ENCODE measurements at places on chromosomes 3 and 15. TPM values are rescaled to one million over a fixed set of nuclear protein-coding genes. Genes with fewer than 3 reads are reported as not detected.

Gene ZNF860
- total RNA-seq, result 1.8 TPM

DNA sequence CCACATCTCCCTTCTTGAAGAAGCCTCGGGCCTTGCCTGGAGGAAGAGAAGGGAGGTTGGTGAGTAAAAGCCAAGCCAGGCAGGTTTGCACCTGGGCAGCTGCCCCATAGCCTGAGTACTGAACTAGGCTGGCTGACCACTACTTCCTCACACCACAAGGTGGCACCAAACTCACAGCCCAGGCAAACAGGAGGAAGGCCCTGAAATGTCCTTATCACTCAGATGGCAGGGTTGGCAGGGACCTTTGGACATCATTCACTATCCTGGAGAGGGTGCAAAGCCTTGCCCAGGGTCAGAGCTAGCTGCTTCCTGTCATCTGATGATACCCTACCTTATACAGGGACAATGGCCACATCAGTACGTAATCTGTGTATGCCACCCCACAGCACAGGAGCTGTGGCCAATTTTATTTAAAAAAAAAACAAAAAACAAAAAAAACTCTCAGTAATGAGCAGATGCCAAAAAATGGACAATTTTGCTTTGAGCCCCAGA, 2.2 kb upstream of the GRAMD2A start:
- no peak for DNase-seq

DNA sequence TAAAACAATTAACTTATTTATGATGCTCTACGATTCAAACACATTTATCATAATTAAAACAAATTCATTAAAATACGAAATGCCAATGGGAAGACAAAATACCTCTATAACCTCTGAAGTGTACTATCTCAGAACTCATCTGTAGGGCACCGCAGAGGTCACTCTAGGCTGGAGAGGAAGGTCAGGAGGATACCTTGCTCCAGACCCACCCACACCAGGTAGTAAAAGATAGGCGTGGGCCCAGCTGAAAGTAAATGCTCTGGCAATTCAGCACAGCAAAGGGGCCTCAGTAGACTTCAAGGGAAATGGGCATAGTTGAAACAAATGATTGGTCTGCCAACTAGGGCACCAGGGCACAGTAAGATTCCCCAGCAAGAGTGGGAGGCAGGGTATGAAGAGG, 26.0 kb upstream of the SPPL2A start:
- no peak for DNase-seq

DNA sequence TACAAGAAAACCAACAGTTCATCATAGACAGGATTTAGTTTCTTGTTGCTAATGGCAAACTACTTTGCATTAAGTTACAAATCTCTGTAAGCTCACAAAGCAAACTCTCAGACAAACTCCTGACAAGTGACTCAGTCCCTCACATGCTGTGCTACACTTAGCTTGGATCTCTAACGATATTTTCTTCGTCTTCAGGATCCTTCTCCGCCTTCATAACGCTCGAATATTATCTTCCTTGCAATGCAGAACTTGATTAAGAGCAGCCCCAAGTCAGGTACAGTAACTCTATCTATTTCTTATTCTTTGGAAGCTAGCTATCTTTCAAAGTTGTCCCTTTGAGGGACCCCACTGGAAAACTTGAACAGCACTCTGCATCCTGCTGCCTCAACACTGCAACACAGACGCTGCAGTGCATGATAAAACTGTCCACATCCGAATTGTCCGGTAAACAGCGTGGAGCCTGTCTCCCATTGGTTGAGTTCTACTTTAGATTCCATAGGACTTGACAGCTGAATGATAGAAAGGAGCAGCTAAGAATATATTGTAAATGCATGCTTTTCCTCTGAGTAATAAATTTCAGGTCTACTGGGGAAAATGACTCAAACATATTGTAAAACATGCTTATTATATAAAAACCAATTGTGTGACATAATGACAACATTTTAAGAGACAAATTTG, 61.3 kb downstream of the UACA start:
- DNase-seq, result no peak

Gene P2RY1
- 3.1 TPM for total RNA-seq

GRCh38 chr15:77608774-77609173, 23.9 kb downstream of the LINGO1 start:
- no peak for DNase-seq

- no peak for DNase-seq
Measured at GRCh38 chr15:68990992-68991500, 23.4 kb upstream of the NOX5 start.

- DNase-seq, result peak; percentile 98
Measured at GRCh38 chr15:100341750-100342560, at the start of gene ADAMTS17. ADAMTS17 (minus strand) TSS chr15:100341975; CDS start chr15:100341899, 76 bp downstream.

Gene POC1A
- total RNA-seq, result 2.1 TPM

GRCh38 chr3:8524656-8525399, 23.2 kb downstream of the LMCD1 start:
- no peak for DNase-seq

Gene EPHB1
- total RNA-seq, result 4.8 TPM

Gene SIDT1
- total RNA-seq, result 3.0 TPM

Gene ZNF80
- not detected for total RNA-seq

DNA sequence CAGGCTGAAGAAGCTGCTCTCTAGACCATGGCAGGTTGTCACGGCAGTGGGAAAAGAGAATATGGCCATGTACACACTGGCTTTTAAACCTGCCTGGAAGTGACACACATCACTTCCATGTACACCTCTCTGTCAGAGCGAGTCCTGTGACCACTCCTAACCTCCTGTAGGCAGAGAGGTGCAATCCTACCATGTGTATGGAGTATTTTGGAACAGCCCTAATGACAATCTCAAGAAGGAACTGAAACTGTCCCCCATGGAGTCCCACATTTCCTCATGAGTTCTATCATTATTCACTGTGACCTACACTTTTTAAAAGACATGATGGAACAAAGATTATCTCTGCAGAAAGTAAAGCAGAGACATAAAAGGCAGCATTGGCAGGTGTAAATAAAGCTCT, 153.4 kb upstream of the PFN2 start:
- DNase-seq, result no peak

- no peak for DNase-seq
Measured at GRCh38 chr3:160612386-160613075, 47.2 kb upstream of the KPNA4 start.

DNA sequence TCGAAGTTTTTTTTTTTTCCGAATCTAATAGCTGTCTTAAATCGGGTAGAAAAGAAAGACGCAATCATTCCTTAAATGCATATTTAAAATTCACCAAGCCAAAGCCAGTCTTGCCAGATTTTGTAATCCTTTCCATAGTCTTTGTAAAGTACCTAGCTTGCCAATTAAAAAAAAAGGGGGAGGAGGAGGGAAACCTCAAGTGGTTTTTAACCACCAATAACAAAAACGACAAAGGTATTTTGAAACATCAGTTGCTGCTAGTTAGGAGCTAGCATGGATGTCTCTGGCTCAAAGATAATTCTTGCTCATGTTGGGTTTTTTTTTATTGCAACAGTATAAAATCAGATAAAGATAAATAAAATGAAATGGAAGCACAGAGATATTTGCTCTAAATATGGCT, 187.9 kb downstream of the MECOM start:
- no peak for DNase-seq

Gene LAMB2
- total RNA-seq, result 362 TPM

- no peak for DNase-seq
Measured at GRCh38 chr3:36405190-36405589, 24.9 kb downstream of the STAC start.

- DNase-seq, result no peak
Measured at GRCh38 chr15:38463893-38464292, 10.0 kb downstream of the FAM98B start.

- DNase-seq, result no peak
Measured at GRCh38 chr15:67144609-67145311, 79.4 kb downstream of the SMAD3 start.

Gene GCSAM
- 0.51 TPM for total RNA-seq

- no peak for DNase-seq
Measured at GRCh38 chr15:79676621-79677020, 220.2 kb downstream of the MTHFS start.

DNA sequence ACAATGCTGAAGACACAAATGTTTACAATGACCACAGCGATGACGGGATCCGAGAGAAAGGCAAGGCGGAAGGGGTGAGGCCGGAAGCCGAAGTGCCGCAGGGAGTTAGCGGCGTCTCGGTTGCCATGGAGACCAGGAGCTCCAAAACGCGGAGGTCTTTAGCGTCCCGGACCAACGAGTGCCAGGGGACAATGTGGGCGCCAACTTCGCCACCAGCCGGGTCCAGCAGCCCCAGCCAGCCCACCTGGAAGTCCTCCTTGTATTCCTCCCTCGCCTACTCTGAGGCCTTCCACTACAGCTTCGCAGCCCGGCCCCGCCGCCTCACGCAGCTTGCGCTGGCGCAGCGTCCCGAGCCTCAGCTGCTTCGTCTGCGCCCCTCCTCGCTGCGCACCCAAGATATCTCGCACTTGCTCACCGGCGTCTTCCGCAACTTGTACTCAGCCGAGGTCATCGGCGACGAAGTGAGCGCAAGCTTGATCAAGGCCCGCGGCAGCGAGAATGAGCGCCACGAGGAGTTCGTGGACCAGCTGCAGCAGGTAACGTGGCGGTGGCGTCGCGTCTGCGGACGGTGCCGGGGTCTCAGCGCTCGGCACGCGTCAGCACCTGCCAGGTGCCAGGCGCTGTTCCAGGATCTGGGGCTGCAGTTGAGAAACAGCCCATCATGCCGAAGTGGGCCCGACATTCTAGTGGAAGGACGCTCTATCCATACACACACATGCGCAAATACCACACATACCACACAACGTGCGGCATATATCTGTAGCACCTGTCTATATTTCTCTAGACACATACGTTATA, at the start of gene DLEC1:
DLEC1 (plus strand) TSS at position 108 of the 798 bp plus-strand sequence; CDS start at position 126, 18 bp downstream.
- DNase-seq, result peak; percentile 88

GRCh38 chr3:189624130-189624529, 7.1 kb upstream of the TP63 start:
- no peak for DNase-seq

DNA sequence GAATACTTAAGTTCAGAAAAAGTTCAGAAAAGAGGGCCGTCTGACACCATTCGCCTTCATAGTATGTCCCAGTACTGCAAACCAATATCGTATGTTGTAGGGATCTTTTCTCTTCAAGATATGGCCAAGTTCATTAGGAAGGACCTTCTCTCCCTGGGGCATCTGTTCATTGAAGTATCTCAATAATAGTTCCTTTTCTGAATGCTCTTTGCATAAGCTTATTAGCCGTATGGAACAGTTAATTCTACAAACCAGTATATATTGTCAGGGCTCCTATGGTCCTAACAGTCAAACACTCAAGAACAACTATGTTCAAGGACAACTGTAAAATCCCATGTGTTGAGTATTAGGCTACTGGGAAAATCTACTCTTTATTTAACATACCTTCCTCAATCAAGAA, 203.1 kb downstream of the KLHL25 start:
- no peak for DNase-seq

Gene BOC
- total RNA-seq, result 45.1 TPM

GRCh38 chr3:61928776-61929314, 367.5 kb downstream of the PTPRG start:
- DNase-seq, result no peak

Gene CACNA2D2
- 3.2 TPM for total RNA-seq

Gene ATP13A4
- total RNA-seq, result 0.15 TPM

Gene MINAR1
- 1.4 TPM for total RNA-seq

- DNase-seq, result no peak
Measured at GRCh38 chr3:176650478-176650877, 546.8 kb downstream of the TBL1XR1 start.

DNA sequence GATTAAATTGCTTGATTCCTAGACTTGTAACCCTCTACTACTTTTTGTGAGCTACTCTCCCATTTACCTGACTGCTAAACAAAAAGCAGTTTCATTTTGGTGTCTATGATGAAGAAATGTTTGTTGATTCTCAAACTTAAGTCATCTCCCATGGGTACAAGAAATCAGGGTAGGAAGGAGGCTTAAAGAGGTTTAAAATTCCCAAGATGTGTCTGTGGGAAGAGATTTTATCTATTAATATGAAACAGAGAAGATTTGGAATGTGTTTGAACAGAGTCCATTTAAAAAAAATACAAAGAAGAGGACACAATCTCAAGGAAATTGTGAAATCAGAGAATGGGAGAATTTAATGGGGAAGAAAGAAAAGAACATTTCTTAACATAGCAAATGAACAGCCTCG, 14.8 kb downstream of the P3H2 start:
- no peak for DNase-seq

DNA sequence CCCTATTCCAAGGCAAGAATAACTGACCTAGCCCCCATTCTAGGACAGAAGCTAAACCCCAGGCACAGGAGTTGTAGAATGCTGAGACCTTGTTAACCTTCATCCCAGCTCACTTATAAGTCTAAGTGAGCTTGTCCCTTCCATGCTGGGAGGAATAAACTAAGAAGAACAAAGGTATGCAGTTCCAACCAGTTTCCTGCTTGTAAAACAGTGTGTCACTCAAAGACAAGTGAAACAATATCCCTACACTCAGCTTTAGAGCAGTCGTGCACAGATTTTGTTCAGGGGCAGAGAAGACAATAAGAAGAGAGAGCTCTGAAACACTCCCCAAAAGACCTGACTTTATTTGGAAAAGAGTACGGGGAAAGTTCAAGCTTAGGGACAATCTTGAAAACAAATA, 292.1 kb downstream of the CGGBP1 start:
- no peak for DNase-seq

DNA sequence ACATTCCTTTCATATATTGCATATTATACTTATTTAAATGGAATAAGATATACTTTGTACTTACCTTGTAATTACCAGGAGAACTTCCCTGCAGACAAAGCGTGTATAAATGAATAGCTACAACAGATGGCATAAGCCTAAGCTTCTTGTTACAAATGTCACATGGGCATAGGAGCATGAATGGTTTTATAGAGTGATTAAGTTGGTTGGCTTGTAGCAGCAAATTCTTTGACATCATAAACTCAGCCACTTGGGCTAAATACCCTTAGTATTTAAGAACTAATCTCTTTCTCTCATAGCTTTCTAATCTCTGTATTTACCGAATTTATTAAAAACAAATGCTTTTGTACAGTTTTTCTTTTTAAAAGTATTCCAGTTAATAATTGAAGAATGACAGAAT, at the start of gene UBAP1L:
UBAP1L (minus strand) TSS at position 115 of the 400 bp plus-strand sequence. CDS start 8,985 bp downstream, outside the sequence.
- DNase-seq, result no peak

Gene MAGEL2
- 0.27 TPM for total RNA-seq

- DNase-seq, result peak; percentile 6
Measured at GRCh38 chr3:51708216-51708845, 1.5 kb downstream of the GRM2 start.

GRCh38 chr15:95368191-95368590, 962.3 kb upstream of the NR2F2 start:
- no peak for DNase-seq

- DNase-seq, result no peak
Measured at GRCh38 chr3:124684459-124684858, 45.8 kb upstream of the UMPS start.

GRCh38 chr3:15520804-15521572, 518 bp downstream of the COLQ start:
- no peak for DNase-seq

- DNase-seq, result no peak
Measured at GRCh38 chr3:178623666-178624255, 87.5 kb downstream of the KCNMB2 start.

Gene LEKR1
- 1.3 TPM for total RNA-seq

Gene GRM2
- total RNA-seq, result 0.52 TPM
